ENCODE measurements at places on chromosomes 5 and 9.

DNA sequence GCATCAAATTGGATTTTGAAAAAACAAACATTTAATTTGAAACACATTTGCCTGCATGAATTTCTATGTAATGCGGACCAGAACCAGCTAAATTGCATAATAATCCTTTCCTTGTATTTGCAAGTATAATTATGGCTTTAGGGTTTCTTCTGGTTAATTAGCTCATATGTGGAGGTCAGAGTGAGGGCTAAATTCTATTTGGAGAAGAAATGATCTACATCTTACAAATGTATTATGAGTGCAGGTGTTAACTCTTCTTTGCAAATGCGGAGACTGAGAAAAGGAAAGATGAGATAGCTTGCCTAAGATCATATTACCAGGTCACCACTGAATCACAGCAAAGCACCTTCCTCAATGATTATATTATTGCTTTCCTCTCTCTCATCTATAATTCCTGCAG is 194.7 kb downstream of the CDH9 start:
- no peak for DNase-seq

GRCh38 chr5:172669386-172670004 is 28.4 kb downstream of the NEURL1B start:
- no peak for DNase-seq

- DNase-seq: no peak
Measured at GRCh38 chr5:41968153-41968723, 43.2 kb downstream of the FBXO4 start.

DNA sequence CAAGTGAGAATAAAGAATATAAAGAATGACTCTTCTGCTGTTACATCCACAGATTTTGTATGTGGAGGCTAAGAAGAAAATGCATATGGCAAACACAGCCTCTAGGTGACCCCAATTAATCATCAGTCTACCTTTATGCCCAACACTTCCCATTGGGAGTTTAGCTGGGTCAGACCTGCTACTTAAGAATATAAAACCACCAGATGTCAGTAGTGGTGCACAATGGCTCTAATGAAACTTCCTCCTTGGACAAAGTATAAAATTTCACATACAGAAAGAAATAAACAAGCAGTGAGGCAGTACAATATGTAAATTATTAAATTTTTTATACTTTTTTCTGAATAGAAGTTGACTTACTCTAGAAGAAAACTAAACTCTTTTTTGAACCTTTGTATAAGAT is 539.9 kb downstream of the BRINP1 start:
- no peak for DNase-seq

DNA sequence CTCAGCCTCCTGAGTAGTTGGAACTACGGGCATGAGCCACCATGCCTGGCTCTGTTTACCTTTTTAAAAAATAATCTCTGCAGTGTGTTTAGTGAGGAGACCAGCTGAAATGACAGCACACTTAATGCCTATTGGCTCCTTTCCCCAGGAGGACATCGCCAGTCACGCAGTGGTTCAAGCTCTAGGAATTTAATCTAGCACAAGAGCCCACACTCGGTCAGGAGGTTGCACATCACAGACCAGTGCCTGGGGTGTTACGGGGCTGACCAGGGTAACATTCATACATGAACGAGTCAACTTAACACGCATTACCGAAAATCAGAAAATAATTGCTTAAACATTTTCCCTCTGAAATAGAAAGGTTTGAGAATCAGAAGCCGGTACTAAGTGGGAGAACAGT is 217.0 kb downstream of the GOLPH3 start:
- no peak for DNase-seq

- DNase-seq: no peak
Measured at GRCh38 chr9:124133727-124134126, 122.2 kb downstream of the LHX2 start.

GRCh38 chr9:93612796-93613154 is 36.4 kb downstream of the PHF2 start:
- no peak for DNase-seq

- no peak for DNase-seq
Measured at GRCh38 chr5:123808461-123809380, 296.7 kb downstream of the CSNK1G3 start.

DNA sequence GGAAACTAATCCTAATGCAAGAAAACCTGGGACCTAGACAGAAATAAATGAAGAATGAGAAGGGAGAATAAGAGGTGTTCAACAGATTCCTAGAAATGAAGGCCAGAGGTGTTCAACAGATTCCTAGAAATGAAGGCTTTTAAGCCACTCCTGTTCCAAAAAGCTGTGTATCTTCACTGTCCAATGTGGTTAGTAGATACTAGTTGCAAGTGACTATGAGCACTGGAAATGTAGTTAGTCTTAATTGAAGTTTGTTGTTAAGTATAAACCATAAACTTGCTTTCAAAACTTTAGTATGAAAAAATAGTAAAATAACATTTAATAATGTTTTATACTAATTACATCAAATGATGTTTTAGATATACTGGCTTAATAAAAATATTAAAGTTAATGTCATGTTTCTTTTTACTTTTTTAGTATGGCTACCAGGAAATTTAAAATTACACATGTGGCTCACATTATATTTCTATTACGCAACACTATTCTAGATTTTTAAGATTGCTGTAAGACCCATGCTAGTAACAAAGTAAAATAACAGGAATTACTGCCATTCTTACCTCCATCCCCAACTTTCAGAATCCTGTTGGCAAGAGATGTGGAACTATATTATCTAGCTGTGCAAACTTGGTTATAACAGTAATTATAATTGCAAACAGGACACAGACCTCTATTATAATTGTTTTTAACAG is 57.5 kb downstream of the RICTOR start:
- DNase-seq: no peak

DNA sequence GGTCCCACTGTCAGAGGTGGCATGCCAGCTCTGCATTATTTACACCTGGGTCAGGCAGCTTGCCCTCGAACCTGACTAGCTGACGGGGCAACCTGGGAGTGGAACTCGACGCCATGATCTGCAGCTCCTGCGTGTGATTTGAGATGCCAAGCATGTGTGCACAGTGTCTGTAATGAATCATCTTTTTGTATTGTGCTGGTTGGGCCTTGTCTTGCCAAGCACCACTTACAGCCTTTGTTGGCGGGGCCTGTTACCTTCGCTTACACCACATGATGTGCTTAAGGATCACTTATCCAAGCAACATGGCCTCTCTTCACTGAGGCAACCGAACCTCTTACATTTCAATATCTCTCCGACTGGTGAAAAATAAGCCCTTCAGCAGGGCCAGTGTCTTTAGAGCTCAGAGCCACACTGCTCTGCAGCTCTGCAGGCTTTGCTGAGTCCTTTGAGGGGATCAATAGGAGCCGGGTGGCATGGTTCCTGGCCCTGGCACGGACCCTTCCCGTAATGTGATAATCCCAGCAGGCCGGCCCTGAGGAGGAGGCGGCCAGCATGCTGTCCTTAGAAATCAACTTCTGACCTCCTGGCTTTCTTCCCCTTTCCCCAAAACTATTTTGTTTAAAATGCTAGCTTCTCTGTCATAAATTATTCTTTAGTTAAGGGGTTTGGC is 297.7 kb upstream of the CD180 start:
- no peak for DNase-seq

- no peak for DNase-seq
Measured at GRCh38 chr5:108862211-108862610, 114.5 kb downstream of the FER start.

DNA sequence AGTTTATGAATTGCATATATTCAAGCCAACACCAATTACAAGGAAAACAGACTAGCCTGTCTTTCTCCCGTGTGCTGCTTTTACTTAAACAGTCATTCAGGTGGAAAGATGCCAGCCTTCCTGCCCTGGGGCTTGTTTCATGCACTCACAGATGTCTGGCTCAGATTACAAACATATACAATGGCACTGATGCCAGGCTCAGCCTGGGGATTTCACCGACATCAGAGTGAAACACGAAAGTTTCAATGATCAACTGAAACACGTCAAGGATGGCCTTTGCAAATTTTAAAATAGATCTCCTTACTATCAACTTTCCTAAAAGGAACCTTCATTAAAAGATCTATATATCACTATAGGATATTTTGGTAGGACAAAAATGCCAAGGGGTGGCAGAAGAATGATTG is 1576.5 kb downstream of the EFNA5 start:
- no peak for DNase-seq

DNA sequence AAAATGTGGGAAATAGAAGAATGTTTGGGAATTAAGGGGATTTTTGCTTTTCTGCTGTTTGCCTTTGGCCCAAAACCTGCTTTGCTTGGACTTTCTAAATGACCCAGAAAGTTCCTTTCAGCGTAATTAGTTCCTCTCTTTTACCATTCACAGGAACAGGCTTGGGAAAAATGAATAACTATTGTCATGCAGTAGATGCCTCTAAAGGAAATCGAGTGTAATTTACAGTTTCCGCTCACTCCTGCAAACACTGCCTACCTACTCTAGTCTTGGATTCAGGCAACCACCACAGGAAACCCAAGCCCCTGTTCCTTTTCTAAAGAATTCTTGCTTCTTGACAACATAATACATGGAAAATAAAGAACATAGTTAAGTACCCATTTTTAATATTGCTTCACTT is 25.0 kb downstream of the TTC23L start:
- no peak for DNase-seq

GRCh38 chr5:39205550-39205949 is 13.8 kb downstream of the FYB1 start:
- DNase-seq: no peak

GRCh38 chr9:123964761-123965160 is 34.8 kb upstream of the DENND1A start:
- DNase-seq: no peak

GRCh38 chr5:15023266-15023665 is 151.7 kb upstream of the ANKH start:
- no peak for DNase-seq

DNA sequence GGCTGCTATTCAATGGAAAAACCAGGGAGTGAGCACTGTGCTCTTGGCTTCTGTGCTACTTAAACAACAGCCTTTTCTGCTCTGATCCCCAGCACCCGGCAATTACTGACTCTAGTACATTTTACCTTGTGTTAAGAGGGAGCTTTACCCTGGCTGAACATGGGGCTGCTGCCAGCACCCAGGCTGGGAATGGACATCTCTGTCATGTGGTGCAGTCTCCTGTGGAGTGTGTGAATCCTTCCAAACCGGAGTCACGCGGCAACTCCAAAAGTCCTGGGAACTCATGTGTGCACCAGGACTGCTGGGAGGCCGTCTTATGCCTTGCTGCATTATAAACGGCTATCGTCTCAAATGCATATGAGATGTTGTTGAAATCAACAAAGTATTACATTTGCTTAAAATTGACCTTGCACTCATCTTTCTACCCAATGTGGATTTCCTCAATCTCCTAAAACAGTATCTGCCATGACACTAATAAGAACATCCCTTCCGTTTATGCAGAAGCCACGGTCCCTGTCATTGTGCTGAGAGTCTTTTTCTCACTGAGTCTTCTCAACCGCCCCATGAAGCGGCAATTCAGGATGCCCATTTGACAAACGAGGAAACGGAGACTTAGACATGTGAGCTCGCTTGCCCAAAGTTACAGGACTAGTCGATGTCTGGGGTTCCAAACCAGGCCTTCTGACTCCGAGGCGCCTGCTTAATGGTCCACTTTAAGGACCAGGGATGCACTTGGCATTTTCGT is 884 bp upstream of the GSN start:
- DNase-seq: no peak

DNA sequence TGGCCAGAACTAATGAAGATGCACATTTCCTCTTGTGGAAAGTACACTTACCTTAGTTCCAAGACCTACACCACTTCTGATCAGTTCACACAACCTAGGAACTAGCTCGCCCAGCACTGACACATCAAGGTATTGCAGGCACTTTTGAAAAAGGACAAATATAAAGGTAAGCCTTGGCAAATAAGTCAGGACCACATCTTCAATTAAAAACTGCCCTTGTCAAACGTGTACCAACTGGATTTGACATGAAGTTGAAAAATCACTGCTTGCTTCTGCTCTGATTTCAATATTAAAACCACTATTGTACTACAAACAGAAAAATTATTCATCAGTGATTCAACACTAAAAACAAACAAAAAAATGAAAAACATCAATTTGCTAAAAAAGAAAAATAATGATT is 45.0 kb upstream of the OR2K2 start:
- DNase-seq: no peak

DNA sequence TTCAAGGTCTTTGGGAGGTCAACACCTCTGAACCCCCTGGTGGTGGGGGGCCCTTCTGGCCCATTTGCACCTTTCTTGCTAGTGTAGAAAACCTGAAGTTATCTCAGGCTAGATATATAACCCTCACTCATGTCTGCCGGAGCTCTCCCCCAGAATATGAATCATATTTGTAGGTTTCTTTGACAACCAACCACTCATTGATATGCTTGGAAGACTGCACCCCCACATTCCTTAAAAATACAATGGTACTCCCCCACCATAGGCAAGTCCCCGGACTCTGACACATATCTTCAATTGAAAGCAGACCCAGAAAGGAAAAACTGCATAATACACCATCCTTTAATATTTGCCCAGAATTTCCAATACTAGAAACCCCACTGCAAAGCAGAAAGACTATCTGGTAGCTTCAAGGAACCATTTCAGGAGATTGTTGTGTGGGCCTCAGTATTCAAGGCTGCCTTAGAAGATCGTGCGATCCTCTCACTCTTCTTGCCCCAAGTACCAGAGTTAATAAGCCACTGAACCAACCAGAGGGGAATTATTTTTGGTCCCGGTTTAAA is 978 bp upstream of the UBE2B start:
- no peak for DNase-seq

DNA sequence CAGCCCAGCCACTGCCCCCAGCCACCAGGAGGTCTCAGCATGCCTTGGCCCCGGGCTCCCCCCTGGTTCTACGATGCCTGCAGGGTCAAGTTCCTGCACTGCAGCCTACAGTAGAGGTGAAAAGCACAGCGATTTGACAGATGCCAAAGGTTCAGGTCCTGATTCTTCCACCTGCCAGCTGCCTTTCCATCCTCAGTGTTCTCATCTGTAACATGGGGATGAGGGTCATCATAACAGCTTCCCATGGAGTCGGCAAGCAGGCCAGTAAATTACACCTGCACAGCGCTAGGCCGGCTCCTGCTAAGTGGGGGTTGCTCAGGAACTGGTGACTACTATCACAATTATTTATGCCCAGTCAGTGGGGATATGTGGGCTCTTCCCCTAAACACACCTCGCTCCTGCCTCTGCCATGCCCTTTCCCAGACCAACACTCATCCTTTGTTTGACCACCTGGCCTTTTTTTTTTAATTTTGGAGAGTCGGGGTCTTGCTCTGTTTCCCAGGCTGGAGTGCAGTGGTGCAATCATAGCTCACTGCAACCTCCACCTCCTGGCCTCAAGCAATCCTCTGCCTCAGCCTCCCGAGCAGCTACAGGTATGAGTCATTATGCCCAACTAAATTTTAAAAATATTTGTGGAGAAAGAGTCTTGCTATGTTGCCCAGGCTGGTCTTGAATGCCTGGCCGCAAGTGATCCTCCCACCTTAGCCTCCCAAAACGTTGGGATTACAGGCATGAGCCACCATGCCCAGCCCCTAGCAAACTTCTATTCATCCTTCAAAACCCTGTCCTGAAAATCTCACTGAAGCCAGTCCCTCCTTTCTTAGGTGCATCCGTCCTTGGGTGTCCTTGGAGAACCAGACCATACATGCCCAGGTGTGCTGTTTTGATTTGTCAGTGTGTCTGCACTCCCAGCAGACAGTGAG is 6.4 kb downstream of the ENG start:
- no peak for DNase-seq

Data from NK-92 treated with Interleukin-12 subunit alpha and Interleukin-12 subunit beta, amount 100 ng/mL, for 24 hours (cell line).